ENCODE measurements at places on chromosomes 7 and 10.

DNA sequence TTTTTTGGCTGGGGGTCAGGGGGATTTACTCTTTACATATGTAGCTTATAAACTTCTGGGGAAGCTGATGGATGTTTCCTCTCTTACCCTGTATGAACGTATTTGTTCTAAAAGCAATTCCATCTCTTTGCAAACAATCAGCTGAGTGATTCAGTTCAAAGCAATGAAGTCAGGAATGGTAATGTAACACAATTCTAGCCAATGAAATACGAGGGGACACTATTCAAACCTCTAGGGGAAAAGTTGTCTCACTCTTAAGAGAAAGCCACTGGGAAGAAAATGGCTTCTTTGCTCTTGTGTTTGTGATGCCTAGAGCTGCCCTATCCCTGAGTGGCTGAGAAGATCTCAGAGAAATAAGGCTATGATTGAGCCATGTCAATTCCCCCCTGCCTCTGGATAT is 134.8 kb upstream of the SEMA3C start:
- DNase-seq, result no peak

DNA sequence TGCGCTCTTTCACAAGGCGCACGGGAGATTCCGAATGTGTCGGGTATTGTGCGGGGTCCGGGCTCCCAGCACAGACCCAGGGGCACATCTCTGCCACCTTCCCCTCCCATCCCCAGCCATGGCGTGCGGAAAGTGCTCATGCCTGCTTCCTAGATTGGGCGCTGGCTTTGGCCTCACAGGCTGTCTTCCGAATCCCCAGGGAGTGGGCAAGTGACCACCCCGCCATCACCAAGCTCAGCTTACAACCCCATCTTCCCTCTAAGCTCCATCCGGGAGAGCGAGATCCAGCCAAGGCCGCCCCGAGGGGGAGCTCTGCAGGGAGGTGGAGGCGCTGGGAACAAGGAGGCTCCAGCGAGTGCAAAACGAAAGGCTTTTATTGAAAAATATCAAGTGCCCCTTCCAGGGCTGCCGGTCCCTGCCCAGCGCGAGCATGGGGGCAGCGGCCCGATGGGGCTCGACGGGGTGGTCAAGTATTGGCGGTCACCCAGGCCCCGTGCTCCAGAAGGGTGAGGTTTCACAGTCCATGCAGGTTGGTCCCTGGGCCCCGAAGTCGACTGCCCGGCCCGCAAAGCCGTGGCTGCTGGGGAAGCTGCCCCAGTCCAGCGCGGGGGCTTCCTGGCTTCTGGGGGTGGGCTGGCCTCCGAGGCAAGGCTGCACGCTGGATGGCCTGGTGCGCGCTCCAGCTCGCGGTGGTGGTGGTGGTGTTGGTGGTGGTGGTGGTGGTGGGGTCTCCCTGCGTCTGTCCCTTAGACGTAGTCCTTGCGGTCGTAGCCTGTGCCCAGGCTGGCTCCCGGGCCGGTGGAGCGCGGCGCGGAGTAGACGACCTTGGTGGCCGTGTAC is 1.2 kb downstream of the CLDN3 start:
- DNase-seq, result no peak

GRCh38 chr10:51960494-51960895 is 261.1 kb upstream of the CSTF2T start:
- DNase-seq, result no peak

DNA sequence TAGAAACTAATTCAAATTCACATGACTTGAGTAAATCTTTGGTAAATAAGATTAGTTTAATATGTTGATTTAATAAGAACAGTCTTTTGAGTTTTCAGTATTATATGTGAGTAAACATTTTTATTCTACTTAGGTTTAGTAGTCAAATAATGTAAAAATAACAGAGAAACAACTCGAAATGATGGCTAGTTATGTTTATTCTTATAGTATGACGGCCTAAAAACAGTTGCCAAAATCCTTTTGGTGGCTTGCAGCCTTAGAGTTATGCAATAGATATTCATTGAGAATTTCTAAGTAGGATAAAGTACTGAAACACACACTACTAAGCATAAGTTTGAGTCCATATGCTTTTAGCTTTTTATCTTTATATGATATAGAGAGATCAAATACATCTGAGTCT is 184.8 kb downstream of the GNAI1 start:
- DNase-seq, result no peak

- peak; percentile 3 for DNase-seq
These were observed at the start of gene MAGI2 for GRCh38 chr7:79453558-79454360. MAGI2 (minus strand) TSS chr7:79453667; CDS start chr7:79453320, 347 bp downstream.

- DNase-seq, result no peak
These were observed 118.1 kb downstream of the ZNF365 start for GRCh38 chr10:62492012-62492869.

GRCh38 chr7:40301486-40302068 is 166.8 kb downstream of the SUGCT start:
- DNase-seq, result no peak

- no peak for DNase-seq
These were observed 70.3 kb downstream of the CYTH3 start for GRCh38 chr7:6202117-6202516.

DNA sequence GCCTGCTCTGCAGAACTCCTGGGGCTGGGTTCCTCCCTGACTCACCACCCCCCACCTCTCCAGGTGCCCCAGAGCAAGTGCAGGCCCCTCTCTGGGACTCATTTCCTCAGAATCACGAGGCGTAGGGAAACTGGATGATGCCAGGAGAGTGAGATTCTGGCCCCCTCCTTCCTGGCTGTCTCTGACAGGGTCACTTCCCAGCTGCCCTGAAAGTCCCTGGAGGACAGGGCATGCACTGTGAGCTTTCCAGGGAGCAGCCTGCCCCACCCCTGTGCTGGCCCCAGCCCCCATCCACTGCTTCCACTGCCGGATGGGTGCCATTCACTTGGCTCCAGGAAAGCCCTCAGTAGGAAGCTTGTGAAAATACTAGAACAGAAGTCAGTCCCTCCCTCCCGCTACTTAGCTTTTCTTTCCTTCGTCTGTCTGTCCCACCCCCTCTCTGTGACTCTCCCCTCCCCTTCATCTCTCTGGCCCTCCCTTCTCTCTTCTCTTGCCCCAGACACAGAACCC is 10.4 kb downstream of the TACR2 start:
- no peak for DNase-seq

DNA sequence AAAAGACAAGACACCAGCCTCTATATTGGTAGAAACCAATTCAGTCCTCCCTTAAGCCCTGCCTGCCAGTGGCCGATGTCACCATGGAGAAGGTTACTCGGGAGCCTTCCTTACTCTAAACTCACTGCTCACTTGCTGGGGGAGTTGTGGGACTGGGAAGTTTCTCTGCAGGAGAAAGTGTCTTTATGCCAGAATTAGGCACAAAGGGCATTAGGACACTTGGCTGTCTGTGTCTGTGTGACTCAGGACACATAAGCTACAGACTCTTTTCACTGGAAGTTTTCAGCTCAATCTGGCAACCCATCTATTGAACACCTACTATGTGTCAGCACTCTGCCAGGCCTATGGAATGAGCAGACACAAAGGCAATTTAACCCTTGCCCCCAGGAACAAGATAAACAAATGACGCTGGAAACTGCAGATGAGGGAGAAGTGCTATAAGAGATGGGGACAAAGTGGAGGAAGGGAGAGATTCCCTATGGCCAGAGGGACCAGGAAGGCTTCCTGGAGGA is 49.5 kb upstream of the CACUL1 start:
- no peak for DNase-seq

DNA sequence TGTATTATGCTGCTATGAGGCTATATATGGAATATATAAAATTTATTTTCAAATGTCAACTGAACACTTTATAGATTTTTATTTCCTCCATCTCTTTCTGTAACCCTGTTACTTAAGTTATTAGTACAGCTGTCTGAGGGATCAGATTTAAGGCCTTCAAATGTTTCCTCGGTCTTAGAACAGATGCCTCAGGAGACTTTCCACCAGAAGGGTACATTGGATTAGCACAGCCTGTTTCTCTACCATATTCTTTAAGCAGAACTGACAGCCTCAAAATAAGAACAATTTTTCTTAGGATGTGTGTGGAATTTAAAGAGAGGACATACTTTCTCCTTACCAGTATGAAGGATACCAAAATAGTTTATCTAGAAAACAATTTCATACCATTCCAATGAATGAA is 53.0 kb upstream of the HGF start:
- no peak for DNase-seq

- no peak for DNase-seq
These were observed 158.4 kb downstream of the AOAH start for GRCh38 chr7:36565792-36566356.

GRCh38 chr10:49608166-49609005 is 1.7 kb upstream of the SLC18A3 start:
- DNase-seq, result no peak

GRCh38 chr7:39304668-39305405 is 261.4 kb upstream of the YAE1 start:
- DNase-seq, result no peak

DNA sequence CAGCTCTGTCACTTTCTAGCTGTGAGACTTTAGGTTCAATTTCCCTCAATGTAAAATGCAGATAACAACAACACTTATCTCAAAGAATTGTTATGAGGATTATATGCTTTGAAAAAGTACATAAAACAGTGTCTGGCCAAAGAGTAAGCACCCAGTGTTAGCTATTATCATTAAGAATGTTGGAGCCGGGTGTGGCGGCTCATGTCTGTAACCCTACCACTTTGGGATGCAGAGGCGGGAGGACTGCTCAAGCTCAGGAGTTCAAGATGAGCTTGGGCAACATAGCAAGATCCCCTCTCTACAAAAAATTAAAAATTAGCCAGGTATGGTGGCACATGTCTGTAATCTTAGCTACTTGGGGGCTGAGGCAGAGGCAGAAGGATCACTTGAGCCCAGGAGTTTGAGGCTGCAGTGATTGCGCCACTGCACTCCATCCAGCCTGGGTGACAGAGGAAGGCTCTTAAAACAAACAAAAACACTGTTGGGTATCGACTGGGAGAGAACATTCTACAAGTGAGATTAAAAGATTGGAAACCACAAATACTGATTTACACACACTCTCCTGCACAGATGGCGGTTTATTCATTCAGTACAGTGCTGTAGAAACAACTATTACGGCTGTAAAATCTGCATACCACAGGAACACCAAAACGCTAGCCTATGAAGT is 107.3 kb downstream of the PROSER2 start:
- DNase-seq, result no peak

- DNase-seq, result no peak
These were observed 107.8 kb upstream of the PPP1R3A start for GRCh38 chr7:114026486-114027089.

GRCh38 chr7:107495516-107495915 is 25.7 kb downstream of the GPR22 start:
- no peak for DNase-seq

GRCh38 chr7:24877790-24878311 is 102.1 kb downstream of the OSBPL3 start:
- DNase-seq, result no peak

DNA sequence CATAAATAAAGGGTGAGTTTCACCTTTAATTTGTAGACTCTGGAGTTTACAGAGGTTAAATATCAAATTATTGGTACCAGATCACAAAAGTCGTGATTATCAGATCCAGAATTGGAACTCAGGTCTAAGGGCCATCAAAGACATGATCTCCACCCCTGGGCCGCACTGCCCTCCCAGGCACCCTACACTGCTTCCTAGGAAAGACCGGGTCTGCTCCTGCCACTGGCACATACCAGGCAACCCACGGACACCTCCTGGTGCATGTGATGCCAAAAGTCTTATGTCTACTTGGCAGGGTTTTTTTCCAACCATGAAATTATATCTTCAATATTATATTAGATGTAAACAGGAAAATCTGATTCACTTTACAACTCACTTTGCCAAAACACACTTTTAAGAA is 452.8 kb downstream of the PTPRN2 start:
- no peak for DNase-seq

GRCh38 chr10:104774234-104774633 is 133.1 kb downstream of the SORCS3 start:
- DNase-seq, result no peak

- DNase-seq, result no peak
These were observed 115.5 kb downstream of the WDFY4 start for GRCh38 chr10:48800007-48800675.

GRCh38 chr7:138354066-138354465 is 106.0 kb upstream of the TRIM24 start:
- no peak for DNase-seq

DNA sequence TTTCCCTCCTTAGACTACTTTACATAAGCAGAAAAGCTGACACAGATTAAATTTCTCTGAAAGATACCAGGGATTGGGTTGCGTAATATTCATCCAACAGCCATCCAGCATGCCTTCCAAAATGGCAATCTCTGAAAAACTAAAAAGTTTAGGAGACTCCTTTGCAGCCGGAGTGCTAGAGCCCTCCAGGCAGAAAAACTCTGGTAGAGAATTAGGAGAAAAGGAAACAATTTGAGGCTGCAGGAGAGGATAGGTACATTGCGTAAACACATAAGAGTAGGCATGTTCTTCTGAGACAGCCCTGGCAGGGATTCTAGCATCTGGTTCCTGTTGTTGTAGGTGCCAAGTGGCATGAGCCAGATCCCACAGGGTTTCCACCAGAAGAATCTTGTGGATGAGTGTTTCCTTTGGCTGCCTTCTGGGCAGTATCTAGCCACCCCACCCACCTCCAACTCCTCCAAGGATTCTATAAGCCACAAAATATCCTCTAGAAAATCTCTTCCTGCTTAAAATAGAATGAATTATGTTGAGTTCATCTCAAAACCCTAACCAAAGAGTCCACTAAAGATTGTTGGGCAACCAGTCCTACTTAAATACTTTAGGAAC is 402.4 kb downstream of the HGF start:
- no peak for DNase-seq

DNA sequence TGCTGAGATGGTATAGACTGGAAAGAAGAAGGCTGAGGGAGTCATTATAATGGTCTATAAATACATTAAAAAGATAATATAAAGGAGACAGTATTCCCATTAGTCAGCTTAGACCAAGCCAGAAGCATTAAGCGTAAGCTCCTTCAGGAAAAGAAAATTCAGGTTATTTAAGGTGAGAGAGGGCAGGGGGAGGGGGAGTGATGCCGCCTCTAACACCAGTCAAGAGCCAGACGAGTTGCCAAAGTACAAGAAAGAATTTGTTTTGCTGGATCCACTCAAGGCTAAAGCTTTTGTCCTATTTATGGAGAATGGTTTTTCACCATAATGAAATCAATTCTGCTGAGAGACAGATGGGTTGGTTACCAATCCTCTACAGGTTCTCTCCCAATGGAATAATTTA is 99.3 kb downstream of the CFAP58 start:
- DNase-seq, result no peak

- no peak for DNase-seq
These were observed 7.2 kb downstream of the TMEM120A start for GRCh38 chr7:75987026-75987804.

DNA sequence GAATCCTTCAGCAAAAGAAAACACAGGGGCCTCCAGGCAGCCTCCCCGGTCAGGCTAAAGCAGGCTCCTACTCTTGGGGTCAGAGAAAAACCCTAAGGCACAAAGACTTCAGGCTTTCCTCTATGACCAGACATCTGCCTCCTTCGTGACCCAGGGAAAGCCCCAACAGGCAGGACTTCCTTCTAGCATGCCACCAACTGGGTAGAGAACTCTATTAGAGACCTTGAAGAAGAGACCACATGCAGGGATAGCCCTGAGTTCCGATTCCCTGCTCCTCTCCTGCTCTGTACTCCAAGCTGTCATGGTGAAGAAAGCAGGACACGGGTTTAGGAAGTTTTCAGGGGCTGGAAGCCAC is 1.3 kb downstream of the TRPV6 start:
- DNase-seq, result no peak

Measured in esophagus squamous epithelium (tissue), 5 donors.